ENCODE measurements at places on chromosomes 4 and X. TPM values are rescaled to one million over a fixed set of nuclear protein-coding genes. Genes with fewer than 3 reads are reported as not detected.

The CBLL2 gene
- total RNA-seq, result not detected

The RADX gene
- 0.06 TPM for total RNA-seq

The MAMLD1 gene
- total RNA-seq, result 6.3 TPM

The IL1RAPL1 gene
- not detected for total RNA-seq

The C4orf50 gene
- total RNA-seq, result not detected

All from A549 treated with Hydrocortisone at 1 μM for 4 hours (cell line).